ENCODE measurements at places on chromosomes 4 and X.

DNA sequence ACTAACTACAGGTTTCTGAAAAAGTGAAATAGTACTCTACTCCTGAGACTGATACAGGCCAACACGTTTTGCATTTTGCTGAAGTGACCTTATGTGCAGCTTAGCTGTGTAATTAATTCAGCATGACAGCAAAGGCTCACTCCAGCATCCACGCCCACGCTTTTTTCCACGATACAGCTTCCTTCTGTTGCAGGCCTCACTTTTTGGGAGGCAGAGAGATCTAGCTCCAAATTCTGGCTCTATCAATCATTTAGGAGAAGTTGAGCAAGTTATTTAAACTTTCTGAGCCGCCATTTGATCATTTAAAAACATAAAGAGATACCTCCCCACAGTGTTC lies 160.3 kb downstream of the AFAP1 start:
- DNase-seq: no peak

- DNase-seq: no peak
These were observed 75.9 kb downstream of the SPATA18 start for GRCh38 chr4:52126966-52127365.

DNA sequence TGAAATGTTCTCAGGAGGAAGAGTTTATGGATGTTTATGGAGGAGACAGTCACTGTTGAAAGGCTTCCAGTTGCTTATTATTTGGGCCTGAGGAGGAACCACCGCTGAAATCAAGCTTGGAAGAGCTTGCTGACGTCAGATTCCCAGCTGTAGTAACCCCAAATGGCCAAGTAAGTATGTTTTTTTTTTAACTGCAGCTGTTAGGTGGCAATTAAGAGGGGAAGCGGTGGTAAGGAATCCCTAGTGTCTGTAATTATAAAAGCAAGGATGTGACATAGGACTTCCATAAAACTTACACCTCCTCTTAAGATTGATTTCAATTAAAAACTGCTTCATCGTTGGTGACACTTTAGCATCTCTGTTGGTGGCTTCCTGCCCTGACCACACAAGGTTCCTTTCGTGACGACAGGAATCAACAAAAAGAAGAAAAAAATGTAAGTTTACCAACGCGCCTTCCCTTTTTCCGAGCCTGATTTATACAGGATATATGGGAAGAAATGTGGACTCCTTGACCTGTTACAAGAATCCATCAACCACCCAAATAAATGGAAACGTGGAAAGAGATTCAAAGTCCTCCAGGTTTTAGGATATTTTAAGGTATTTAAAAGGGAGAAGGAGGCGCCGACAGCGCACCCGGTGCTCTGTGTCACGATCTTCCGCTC lies 884 bp downstream of the RELL1 start:
- no peak for DNase-seq

GRCh38 chrX:39796856-39797255 lies 300.9 kb downstream of the BCOR start:
- DNase-seq: no peak

DNA sequence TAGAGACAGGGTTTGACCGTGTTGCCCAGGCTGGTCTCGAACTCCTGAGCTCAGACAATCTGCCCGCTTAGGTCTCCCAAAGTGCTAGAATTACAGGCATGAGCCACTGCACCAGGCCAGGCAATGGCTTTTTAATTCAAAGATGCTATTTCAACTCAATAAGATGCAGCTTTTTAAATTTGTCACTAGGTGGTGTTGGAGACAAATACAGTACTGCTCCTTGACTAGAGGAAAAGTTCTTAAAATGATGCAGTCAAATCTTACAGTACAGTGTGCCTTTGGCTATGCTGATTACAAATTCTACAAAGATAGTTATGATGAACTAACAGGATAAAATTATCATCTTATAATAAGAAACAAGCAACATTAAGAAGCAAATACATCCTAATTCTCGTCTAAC lies 441.1 kb downstream of the KCNIP4 start:
- peak; percentile 0 for DNase-seq

DNA sequence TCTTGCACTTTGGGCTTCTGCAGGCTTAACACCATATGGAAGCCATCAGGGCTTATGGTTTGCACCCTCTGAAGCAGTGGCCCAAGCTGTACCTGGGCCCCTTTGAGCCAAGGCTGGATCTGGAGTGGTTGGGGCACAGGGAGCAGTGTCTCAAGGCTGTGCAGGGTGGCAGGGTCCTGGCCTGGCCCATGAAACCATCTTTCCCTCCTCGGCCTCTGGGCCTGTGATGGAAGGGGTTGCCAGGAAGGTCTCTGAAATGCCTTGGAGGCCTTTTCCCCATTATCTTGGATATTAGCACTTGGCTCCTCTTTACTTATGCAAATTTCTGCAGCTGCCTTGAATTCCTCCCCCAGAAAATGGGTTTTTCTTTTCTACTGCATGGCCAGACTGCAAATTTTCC lies 134.7 kb upstream of the USP9X start:
- no peak for DNase-seq

- DNase-seq: no peak
These were observed 120.0 kb upstream of the SORBS2 start for GRCh38 chr4:185931986-185932385.

GRCh38 chr4:27692158-27692557 lies 831.5 kb downstream of the STIM2 start:
- no peak for DNase-seq

DNA sequence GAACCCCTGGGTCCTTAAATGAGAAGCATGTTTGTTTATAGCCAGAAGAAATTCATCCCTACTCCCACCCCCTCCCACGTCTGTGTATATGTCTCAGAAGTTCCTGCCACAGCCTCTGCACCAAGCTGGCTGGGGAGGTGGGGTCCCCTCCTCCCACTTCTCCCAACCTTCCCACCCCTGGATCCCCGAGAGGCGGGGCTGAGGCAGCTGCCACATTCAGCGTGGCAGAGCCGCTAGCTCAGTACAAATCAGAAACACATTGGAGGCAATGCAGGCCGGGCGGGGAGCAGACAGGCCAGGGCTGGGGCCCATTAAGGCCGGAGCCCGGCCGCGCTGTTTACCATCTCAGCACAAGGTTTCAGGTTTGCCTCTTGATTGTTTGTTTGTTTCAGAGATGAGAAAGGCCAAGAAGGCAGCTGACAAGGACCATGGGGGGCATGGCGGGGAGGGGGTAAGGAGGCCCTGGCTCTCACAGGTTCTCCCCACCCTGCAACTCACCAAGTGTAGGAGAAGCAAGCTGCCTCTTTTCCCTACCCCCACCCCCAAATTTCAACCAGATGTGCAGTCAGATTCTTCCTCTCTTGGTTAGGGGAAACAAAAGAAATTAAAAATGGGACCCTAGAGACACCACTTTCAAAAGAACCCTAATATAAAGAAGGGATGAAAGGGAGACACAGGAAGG lies 22.3 kb downstream of the PJA1 start:
- DNase-seq: no peak

GRCh38 chrX:1334854-1335253 lies 1.7 kb upstream of the IL3RA start:
- DNase-seq: no peak

- peak; percentile 63 for DNase-seq
These were observed at the start of gene BMP2K for GRCh38 chr4:78776079-78776728. Gene BMP2K (plus strand): TSS chr4:78776350. CDS start chr4:78776544, 194 bp downstream.

- DNase-seq: no peak
These were observed 11.7 kb downstream of the MFAP3L start for GRCh38 chr4:170014359-170015011.

DNA sequence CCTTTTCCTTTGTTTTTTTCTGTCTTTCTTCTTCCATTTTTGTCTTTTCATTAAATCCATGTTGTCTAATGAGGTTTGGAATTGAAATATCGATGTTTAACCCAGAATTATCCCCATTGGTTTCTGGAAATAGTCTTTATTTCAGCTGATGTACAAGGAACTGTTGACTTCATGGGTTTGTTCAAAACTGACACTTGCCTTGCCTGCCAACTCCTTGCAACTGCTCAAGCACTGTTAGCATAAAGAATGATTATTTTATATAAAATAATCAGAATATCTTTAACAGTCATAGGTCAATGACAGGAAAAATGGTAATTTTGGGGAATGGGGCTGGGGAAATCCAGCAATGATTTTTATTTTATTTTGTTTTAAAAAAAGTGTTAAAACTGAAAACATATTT lies 359.6 kb upstream of the LCORL start:
- no peak for DNase-seq

GRCh38 chr4:118280501-118281218 lies 72.1 kb downstream of the PRSS12 start:
- peak; percentile 49 for DNase-seq

GRCh38 chrX:107825698-107826237 lies at the start of gene MID2:
Gene MID2 (plus strand): TSS chrX:107825866. CDS start chrX:107826427, 561 bp downstream.
- DNase-seq: peak; percentile 21

DNA sequence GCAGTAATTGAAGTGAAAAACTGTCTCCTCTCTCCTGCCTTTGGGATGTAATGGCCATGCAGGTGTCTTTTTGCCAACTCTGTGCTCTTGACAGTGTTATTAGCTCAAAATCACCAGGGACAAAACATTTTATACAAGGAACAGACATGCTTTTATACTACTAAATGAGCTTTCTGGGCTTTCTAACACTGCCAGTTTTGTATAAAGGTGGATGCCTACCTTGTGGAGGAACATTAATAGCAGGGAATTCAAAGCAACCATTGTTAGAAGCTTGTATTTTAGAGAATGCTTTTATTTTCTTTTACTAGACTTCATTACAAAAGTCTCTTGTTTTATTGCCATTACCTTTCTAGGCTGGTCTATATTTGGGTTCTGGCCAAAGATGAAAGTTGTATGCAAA lies 54.7 kb upstream of the ARSJ start:
- DNase-seq: no peak

GRCh38 chr4:61614231-61614630 lies 414.1 kb downstream of the ADGRL3 start:
- no peak for DNase-seq

- no peak for DNase-seq
These were observed 167.5 kb upstream of the FRMPD4 start for GRCh38 chrX:11970578-11971359.

GRCh38 chr4:122806981-122807679 lies 19.5 kb upstream of the FGF2 start:
- no peak for DNase-seq

GRCh38 chr4:25523405-25523804 lies 132.2 kb upstream of the SLC34A2 start:
- DNase-seq: no peak

- no peak for DNase-seq
These were observed 863 bp upstream of the XPNPEP2 start for GRCh38 chrX:129737916-129738315.

DNA sequence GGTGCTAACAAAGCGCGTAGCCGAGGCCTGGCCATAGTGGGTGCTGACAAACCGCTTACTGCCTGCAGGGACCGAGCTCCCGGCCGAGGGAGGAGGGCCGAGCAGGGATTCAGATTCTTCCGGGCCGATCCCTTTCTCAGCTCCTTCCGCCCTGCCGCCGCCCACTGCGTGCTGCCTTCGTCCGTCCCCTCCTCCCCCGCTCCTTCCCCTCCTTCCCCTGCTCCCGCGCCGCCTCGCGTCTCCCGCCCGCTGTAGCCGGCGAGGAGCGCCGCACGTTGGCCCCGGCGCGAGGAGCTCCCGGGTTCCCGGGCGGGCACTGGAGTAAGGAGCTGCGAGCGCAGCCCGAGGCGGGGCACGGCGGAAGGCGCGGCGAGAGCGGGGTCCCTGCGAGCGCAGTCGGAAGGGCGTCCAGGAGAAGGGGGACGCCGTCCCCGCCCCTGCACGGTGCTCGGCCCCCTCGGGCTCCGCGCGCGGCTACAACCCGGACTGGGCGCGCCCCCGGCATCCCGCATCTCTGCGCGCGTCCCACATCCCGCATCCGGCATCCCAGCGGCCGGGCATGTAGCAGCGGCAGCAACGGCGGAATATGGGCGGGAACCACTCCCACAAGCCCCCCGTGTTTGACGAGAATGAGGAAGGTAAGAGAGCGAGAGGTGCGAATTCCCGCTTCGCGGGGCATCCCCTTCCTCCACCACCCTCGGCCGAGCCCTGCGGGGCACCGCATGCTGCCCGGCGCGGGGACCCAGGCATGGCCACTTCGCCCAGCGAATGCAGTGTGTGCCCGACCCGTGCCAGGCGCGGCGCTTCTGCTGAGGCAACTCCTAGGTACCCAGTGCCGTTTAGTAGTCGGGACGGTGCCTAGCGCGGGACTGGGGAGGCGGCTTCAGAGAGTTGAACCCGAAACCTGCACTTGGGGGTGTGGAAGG lies at the start of gene STK32B:
Gene STK32B (plus strand): TSS at position 203 of the 926 bp plus-strand sequence.
- DNase-seq: peak; percentile 27

GRCh38 chrX:100990139-100990538 lies 20.6 kb downstream of the ARL13A start:
- no peak for DNase-seq

GRCh38 chr4:16443504-16444088 lies 217.3 kb upstream of the TAPT1 start:
- peak; percentile 0 for DNase-seq

DNA sequence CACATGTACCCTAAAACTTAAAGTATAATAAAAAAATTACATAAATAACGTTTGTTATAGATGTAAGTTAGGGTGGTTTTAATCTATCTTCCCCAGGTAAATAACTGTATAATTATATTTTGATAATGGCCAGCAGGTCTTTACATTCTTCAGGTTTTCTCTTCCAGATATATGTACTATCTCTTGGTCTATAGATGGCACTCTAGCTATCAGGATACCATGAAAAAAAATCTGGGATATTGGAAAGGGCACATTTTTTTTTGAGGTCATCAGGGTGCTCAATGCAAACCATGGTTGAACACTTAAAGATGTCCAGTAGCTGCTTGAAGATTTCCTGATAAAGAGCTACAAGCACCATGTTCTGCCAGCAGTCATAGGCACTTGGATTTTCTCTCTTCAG lies 15.6 kb upstream of the ADH4 start:
- no peak for DNase-seq

DNA sequence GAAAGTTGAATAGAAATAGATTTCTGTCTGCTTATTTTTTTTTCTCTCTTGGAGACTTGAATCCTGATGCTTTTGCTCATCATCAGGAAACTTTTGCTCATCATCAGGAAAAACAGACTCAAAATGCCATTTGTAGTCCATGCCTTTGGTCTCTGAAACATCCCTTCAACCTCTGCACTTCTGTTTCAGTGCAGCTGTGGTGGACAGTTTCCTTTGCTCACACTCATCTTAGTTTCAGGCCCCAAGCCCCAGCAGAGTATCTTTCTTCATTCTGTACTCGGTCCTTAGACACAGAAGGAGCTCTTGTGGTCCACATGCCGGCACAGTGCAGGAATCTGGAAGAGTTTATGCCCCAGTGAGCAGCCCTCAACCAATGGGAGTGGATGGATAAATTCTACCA lies 337.9 kb downstream of the PPP3CA start:
- DNase-seq: no peak

DNA sequence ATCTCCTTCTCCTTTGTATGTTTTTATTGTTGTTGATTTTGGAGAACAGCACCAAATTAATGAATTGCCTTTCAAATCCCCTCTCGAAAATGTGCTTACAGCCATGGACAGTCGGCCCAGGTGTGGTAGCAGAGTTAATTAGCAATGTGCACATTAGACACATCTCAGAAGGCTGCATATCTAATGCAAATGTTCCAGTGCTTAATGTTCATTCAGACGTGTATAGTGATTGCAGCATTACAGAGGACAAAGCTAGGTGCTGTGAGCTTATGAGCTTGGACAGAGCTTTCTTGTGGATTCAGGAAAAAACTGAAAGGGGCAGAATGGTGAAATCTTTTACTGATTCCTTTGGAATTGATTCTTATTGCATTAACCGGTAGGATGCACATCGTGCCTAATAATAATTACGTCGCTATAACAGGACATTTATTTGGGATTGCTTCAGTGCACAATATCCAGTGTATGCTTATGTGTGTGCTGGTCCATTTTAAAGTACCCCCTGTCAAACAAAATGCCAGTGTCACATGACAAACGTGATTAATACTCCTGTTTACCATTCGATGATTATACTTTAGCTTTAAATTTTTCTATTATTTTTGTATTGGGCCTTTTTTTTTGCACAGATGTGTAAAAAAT lies 552.9 kb upstream of the EPHA5 start:
- no peak for DNase-seq
